ENCODE measurements at places on chromosomes 13 and 19. TPM values are rescaled to one million over a fixed set of nuclear protein-coding genes. Genes with fewer than 3 reads are reported as not detected.

- DNase-seq = peak; percentile 72
Observed at GRCh38 chr19:45547965-45548609, 36.5 kb downstream of the OPA3 start.

GRCh38 chr19:18205200-18205892 is 1.5 kb upstream of the RAB3A start:
- DNase-seq = peak; percentile 50

DNA sequence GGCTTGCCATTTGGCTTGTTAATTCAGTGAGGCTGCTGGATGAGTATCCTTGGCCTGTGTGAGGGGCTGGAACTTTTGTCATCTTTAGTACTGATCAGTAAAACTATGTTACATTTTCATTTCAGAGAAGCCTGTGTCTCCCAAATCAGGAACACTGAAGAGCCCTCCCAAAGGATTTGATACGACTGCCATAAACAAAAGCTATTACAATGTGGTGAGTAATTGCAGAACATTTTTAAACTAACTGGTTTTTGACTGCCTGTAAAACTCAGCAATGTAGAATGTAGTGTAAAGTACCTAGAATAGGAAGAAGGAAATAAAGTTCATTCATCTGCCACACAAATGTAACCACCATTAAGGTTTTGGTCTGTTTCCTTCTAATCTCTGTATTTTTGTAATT is 87.4 kb upstream of the TEX29 start:
- DNase-seq = no peak

GRCh38 chr19:47186446-47187334 is 44.3 kb downstream of the BBC3 start:
- no peak for DNase-seq

GRCh38 chr19:37953171-37953917 is 46.3 kb downstream of the SIPA1L3 start:
- no peak for DNase-seq

DNA sequence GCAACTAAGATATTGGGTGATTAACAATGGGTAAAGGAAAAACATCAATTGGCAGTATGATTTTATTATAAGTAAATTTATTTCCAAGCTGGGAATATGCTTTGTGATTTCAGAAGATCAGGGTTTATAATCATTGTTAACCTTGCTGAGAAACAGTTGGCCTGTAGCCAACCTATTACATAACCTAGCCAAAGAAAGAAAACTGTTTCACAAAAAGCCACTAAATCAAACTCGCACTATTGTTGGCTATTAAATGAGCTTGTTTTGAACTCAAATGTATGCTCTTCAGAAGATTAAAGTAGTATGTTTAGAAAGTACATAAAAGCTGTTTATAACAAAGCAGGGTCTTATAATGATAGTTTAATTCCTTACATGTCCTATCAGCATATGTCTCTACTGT is 151.7 kb downstream of the LHFPL6 start:
- no peak for DNase-seq

DNA sequence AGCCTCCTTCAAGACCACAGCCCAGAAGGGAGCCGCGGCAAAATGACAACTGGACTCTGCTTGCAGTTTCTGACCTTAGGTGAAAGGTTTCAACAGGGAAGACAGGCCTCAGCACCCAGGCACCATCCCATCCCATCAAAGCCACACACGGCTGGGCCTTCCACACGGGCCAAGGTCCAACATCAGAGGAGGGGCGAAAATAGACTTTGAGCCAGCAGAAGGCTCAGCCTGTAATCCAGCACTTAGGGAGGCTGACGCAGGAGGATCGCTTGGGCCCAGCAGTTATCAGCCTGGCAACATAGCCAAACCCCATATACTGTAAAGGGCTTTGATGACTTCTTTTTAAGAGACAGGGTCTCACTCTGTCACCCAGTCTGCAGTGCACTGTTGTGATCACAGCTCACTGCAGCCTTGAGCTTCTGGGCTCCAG is 26.8 kb upstream of the TINCR start:
- no peak for DNase-seq

DNA sequence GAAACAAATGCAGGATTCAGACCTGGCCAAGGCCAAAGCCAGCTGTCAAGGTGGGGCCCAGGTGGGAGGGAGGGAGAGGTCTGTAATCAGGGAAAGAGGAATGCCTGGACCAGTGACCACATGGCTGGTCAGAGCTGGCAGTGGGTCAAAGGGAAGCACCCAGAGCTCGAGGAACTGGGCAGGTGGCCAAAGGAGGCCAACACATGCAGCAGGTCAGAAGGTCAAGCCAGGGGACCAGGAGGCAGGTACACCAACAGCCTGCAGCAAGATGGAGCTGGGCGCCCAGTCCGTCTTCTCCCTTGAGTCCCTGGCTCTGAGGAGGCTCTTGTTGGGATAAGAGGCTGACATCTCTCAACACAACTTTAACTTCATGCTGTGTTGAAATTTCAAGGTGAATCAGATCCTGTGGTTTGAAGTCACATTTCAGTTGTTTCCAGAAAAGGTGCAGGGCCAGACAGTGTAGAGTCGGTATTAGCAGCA is 17.1 kb downstream of the GPATCH1 start:
- no peak for DNase-seq

DNA sequence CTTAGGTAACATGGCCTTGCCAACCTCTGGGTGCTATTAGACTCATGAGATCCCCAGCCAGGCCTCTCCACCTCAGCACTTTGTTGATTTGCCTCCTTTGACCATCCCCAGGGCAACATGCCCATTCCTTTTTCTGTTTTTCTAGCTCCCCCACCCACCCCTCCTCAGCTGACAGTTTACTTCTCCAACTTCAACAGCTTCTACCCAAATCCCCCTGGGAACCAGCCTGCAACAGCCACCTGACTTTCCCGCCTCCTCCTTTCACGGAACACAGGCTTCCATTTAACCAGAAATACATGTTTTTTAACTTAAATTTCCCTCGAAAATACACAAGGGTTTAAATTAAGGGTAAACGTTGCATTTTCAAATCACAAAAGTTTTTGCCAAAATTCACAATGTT is 117.3 kb downstream of the DLEU7 start:
- DNase-seq = no peak

DNA sequence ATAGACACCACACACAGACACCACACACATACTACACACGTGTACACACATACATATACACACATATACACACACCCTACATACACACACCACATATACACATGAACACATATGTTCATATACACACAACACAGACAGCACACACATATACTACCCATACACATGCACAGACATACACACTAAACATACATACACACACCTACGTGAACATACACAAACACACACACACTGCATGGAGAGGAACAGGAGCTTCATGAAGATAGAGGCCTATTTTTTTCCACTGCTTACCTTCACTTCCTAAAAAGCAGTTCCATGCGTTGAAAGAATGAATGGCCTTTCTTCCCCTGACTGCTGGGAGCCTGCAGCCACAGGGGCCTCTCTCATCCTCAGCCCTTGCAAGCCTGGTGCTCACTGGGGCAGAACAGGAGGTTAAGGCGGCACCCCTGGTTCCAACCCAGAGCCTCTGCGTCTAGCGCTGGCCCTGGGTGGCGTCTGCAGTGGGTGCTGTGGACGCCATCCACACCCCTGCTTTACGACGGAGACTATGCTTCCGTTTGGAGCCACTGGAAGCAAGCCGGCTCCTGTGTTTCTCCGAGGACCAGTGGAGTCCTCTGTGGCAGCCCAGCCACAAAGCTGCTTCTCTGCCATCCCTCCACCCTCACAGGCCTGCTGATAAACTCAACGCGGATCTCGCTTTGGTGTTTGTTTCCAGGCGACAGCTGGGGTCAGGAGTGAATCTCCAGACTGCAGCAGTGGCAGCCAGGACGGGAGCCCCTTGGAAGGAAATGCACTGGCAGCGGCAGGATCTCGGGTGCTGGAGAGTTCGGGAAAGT is 1.9 kb upstream of the RASA3 start:
- DNase-seq = no peak

- peak; percentile 68 for DNase-seq
Observed at GRCh38 chr13:29674532-29674931, 79.0 kb upstream of the SLC7A1 start.

GRCh38 chr13:26971990-26972887 is 199.4 kb downstream of the USP12 start:
- DNase-seq = no peak

Gene OR7A5
- not detected for total RNA-seq

Gene ZNF665
- total RNA-seq = 0.20 TPM

Gene KLK15
- not detected for total RNA-seq

Data from HFFc6 (cell line).